ENCODE measurements at places on chromosomes 16 and 17. TPM values are rescaled to one million over a fixed set of nuclear protein-coding genes. Genes with fewer than 3 reads are reported as not detected.

GRCh38 chr16:30592871-30593270 is 7.4 kb upstream of the ZNF785 start:
- no peaks in the 10 kb centered on the region for H3K27me3 ChIP-seq
- H3K36me3 ChIP-seq = no peaks in the 10 kb centered on the region
- H3K4me3 ChIP-seq = no peak overlapping the region
- no peak overlapping the region for H3K27ac ChIP-seq

- H3K27ac ChIP-seq = no peak overlapping the region
- no peaks in the 10 kb centered on the region for H3K27me3 ChIP-seq
- H3K4me1 ChIP-seq = no peaks in the 10 kb centered on the region
- no peaks in the 10 kb centered on the region for H3K36me3 ChIP-seq
Observed at GRCh38 chr17:70644096-70644495, 474.8 kb downstream of the KCNJ2 start.

DNA sequence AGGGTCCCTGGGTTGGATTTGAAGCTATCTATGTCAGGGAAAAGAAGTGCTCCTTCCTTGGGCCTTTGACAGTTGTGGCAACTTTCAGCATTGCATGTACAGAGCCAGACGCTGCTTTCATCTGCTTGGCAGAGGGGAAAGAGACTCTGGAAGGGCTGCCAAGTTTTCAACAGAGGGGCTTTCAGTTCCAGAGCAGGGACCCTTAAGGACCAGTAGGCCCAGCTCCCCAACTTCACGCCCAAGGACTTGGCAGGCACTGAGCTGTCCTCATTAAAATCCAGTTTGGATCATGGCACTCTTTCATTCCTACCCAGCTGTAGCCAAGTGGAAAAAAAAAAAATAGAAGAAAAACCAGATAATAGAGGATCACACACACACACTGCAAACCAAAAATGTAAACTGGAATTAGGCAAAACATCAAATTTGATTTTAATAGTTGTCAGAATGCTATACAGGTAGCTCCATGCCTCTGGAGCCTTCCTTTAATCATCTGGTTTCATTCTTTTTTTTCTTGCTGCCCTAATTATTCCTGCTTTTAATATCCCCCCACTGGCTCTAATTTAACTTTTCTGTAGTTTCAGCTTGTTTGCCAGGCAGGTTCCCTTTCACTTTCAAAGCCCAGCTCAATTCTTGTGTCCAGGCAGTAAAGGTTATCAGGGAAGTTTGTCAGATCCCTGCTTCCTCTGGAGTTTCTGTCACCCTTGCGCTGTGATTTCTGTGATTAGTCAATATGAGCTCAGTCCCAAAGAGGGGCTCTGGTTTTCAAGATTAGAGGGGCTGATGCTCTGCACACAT is 702.6 kb upstream of the CDH8 start:
- no peaks in the 10 kb centered on the region for H3K27me3 ChIP-seq
- H3K27ac ChIP-seq = no peak overlapping the region
- H3K4me1 ChIP-seq = no peaks in the 10 kb centered on the region
- DNase-seq = no peak
- no peak overlapping the region for H3K4me3 ChIP-seq

The TBC1D3C gene
- not detected for total RNA-seq

The HSPB9 gene
- total RNA-seq = not detected

The SLFN12L gene
- 39.5 TPM for total RNA-seq

The TMIGD1 gene
- total RNA-seq = not detected

The TMEM235 gene
- total RNA-seq = not detected

The SNAI3 gene
- 7.6 TPM for total RNA-seq

- no peaks in the 10 kb centered on the region for H3K36me3 ChIP-seq
- H3K27ac ChIP-seq = no peak overlapping the region
- no peaks in the 10 kb centered on the region for H3K27me3 ChIP-seq
- H3K4me3 ChIP-seq = no peak overlapping the region
- H3K4me1 ChIP-seq = peaks cover 58% of the 10 kb centered on the region
Observed at GRCh38 chr17:56595108-56595418, 1.6 kb downstream of the NOG start.

DNA sequence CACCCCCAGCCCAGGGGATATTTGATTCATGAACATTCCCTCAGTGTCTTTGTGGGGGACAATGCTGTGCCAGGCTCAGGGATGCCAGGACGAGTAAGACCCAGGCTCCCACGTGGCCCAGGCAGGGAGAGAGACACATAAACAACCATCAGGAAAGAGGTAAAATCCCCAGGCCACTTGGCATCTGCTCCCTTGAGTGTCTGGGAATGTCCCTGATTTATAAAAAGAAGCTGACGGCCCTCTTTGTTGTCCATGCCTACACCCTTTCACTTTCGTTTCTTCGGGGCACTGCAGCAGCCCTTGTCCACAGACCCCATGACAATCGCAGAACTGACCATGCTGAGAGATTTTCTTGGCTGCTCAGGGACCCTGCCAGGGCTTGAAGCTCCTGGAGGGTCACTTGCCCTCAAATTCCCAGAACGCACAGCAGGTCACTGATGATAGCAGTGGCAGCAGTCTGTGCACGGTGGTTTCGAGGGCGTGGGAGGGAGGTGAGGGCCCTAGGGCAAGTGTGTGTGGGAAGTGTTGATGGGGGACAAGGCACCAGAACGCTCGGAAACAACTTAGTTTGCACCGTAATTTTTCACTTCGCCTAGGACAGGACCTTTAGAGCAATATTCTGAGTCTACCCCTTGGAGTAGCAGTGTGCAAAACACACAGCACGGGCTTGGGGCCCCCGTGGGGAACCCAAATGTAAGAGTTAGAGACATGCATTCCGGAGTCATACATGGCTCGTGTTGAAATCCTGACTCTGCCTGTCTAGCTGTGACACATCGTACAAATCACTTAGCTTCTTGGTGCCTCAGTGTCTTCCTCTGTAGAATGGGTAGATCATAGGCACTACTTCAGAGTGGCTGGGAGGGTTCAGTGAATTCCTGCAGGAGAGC is 4.7 kb downstream of the NOD2 start:
- peak; percentile 82 for DNase-seq
- H3K4me1 ChIP-seq = peaks cover 56% of the 10 kb centered on the region
- H3K36me3 ChIP-seq = no peaks in the 10 kb centered on the region
- H3K27me3 ChIP-seq = no peaks in the 10 kb centered on the region
- peak overlapping the region; percentile 33 for H3K4me3 ChIP-seq

DNA sequence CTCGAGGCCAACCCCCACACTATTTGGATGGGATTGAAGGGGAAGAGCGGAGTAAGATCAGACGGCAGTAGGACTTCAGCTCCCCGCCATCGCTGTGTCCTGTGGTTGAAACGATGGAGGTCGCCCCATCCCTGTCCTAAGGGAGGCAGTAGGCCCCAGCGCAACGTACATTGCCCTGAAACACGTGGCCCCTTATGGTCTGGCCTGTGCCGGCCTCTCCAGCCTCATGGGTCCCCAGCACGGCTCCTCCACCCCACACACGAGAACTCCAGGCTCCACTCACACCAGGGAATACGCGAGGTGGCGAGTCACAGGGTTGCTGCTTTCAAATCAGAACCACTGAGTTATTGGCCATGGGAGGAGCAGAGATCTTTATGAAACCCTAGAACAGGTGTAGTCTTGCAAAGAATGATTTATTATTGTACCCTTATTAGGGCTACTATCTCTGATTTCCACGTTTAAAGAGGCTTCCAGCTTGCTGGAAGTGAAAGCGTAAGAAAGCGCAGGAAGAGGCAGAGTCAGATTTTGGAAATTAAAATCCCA is 669 bp upstream of the DCTPP1 start:
- H3K27ac ChIP-seq = peak overlapping the region; percentile 65
- no peaks in the 10 kb centered on the region for H3K27me3 ChIP-seq
- H3K4me3 ChIP-seq = no peak overlapping the region
- DNase-seq = no peak
- peaks cover 9% of the 10 kb centered on the region for H3K36me3 ChIP-seq

DNA sequence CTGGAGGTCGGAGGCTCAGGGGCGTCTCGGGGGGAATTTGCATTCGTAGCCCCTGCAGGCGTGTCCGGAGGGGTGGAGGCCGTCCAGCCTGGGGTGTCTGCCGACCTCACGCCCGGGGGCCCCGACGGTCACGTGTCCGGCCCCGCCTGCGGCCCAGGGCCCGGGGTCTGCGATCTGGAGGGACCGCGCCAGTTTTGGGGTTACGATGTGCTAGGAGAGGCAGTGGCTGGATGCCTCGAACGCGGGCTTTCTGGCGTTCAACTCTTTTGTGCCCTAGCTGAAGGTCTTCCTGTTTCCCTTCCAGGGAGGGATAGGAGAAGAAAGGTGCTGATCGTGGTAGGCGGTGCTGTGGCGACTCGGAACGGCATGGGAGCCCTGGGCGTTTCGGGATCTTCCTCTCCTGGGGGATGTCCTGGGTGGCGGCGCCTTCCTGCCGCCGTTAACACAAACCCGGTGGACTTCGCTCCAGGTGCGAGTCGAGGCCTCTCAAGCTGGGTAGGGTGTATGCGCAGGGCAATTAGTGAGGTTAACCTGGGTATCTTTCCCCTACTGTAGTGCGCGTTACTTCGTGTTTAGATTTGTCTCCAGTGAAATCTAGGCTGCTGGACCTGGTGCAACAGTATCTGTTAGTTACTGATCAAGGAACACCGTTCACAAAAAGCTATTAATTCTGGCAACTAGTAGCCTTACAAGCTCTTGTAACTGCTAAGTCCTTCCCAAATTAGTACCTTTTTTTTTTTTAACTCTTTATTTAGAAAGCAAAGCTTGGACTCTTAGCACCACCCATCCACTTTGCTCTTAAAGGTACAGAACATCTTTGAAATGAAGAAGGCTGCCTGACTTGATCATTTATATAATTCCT is 1.3 kb downstream of the AKAP1 start:
- H3K27ac ChIP-seq = peak overlapping the region; percentile 72
- no peaks in the 10 kb centered on the region for H3K27me3 ChIP-seq
- H3K4me3 ChIP-seq = peak overlapping the region; percentile 83
- H3K4me1 ChIP-seq = peaks cover 27% of the 10 kb centered on the region

GRCh38 chr16:6571044-6571443 is 761.6 kb upstream of the RBFOX1 start:
- DNase-seq = no peak
- H3K36me3 ChIP-seq = no peaks in the 10 kb centered on the region
- H3K27me3 ChIP-seq = no peaks in the 10 kb centered on the region
- no peaks in the 10 kb centered on the region for H3K4me1 ChIP-seq

- DNase-seq = no peak
- no peak overlapping the region for H3K27ac ChIP-seq
- H3K36me3 ChIP-seq = no peaks in the 10 kb centered on the region
- no peak overlapping the region for H3K4me3 ChIP-seq
Observed at GRCh38 chr16:11638140-11638539, 30.1 kb upstream of the SNN start.

The CCL5 gene
- total RNA-seq = 56.3 TPM

The SMIM5 gene
- total RNA-seq = 3.4 TPM

The KRT33A gene
- not detected for total RNA-seq

The KRTAP9-8 gene
- total RNA-seq = not detected

GRCh38 chr16:68644715-68645493 is at the start of gene CDH3:
TSS of gene CDH3 (plus strand) at chr16:68645310. CDS start at chr16:68645380, 70 bp downstream.
- no peaks in the 10 kb centered on the region for H3K36me3 ChIP-seq
- H3K27ac ChIP-seq = peak within 1 kb of the TSS; percentile 77
- DNase-seq = no peak
- H3K27me3 ChIP-seq = no peaks in the 10 kb centered on the region
- peak within 1 kb of the TSS; percentile 38 for H3K4me3 ChIP-seq
- peaks cover 12% of the 10 kb centered on the region for H3K4me1 ChIP-seq

- peaks cover 85% of the 10 kb centered on the region for H3K4me1 ChIP-seq
- no peaks in the 10 kb centered on the region for H3K27me3 ChIP-seq
- H3K36me3 ChIP-seq = no peaks in the 10 kb centered on the region
- no peak overlapping the region for H3K4me3 ChIP-seq
- peak overlapping the region; percentile 95 for H3K27ac ChIP-seq
Observed at GRCh38 chr16:84603940-84604339, 13.9 kb downstream of the COTL1 start.

GRCh38 chr17:81016575-81016974 is 18.4 kb upstream of the BAIAP2 start:
- H3K4me1 ChIP-seq = peaks cover 20% of the 10 kb centered on the region
- H3K27me3 ChIP-seq = no peaks in the 10 kb centered on the region
- no peak overlapping the region for H3K4me3 ChIP-seq

The CCL8 gene
- not detected for total RNA-seq

The CCL4 gene
- total RNA-seq = 40.5 TPM

DNA sequence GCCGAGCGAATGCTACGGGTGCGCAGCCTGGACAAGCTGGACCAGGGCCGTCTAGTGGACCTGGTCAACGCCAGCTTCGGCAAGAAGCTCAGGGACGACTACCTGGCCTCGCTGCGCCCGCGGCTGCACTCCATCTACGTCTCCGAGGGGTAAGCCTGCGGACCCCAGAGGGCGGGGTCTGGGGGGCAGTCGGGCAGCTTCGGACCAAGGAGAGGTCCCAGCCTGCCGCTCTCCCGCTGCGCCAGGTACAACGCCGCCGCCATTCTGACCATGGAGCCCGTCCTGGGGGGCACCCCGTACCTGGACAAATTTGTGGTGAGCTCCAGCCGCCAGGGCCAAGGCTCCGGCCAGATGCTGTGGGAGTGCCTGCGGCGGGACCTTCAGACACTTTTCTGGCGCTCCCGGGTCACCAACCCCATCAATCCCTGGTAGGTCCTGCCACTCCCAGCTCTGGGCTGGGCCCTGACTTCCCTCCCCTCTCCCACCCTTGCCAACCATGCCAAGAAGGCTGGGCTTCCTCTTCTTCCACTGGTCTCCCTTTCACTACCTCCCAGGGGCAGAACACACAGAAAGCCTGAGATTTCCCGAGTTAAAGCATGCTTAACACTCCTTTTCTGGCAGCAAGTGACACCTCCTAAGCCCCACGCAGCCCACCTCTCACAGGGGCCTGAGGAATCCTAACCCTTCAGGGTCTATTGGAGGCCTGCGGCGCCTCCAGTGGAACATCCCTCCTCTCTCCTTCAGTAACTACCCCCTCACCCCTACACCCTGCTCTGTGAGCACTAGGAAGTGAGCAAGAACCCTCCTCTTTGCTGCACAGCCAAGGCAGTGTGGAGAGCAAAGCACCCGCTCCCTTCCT is 3.2 kb downstream of the NAGS start:
- no peaks in the 10 kb centered on the region for H3K36me3 ChIP-seq
- peaks cover 28% of the 10 kb centered on the region for H3K27me3 ChIP-seq
- peaks cover 31% of the 10 kb centered on the region for H3K4me1 ChIP-seq
- peak; percentile 89 for DNase-seq
- no peak overlapping the region for H3K27ac ChIP-seq

DNA sequence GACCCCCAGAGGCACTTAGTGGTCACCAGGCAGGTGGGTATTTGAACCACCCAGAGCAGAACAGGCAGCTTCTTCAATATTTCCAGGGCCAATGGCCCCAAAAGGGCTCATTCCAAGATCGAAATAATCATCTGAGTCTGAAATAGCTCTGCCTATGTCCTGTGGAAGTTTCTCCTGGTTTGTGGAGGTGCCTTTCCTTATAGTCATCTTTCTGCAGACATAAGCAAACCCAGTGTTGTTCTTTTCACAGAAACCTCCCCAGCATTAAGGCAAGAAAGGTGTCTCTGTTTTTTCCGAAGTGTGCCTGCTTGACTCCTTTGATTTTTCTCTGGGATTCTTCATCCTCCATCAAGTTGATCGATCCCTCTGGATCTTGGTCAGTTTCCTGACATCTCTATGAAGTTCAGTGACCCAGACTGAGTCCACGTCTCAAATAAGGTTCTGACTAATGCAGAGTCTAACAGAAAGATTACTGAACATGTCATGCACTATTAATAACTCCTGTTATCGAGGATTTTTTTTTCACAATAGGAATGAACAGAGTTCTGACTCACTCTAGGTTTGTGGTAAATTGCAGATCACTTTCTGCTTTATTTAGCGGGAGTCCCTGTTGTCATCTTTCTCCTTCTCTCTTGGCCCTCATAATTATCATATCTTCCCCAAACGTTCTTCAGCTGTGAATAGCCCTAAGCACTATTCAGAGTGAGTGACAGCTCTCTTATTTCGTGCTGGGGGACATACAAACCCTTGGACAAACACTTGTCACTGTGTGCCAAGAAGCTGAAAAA is 1.5 kb downstream of the LRRC3C start:
- no peaks in the 10 kb centered on the region for H3K27me3 ChIP-seq
- peaks cover 3% of the 10 kb centered on the region for H3K36me3 ChIP-seq

The ATP2A3 gene
- 161 TPM for total RNA-seq

The NAA60 gene
- 35.0 TPM for total RNA-seq
